ENCODE measurements at places on chromosomes 12 and 14.

DNA sequence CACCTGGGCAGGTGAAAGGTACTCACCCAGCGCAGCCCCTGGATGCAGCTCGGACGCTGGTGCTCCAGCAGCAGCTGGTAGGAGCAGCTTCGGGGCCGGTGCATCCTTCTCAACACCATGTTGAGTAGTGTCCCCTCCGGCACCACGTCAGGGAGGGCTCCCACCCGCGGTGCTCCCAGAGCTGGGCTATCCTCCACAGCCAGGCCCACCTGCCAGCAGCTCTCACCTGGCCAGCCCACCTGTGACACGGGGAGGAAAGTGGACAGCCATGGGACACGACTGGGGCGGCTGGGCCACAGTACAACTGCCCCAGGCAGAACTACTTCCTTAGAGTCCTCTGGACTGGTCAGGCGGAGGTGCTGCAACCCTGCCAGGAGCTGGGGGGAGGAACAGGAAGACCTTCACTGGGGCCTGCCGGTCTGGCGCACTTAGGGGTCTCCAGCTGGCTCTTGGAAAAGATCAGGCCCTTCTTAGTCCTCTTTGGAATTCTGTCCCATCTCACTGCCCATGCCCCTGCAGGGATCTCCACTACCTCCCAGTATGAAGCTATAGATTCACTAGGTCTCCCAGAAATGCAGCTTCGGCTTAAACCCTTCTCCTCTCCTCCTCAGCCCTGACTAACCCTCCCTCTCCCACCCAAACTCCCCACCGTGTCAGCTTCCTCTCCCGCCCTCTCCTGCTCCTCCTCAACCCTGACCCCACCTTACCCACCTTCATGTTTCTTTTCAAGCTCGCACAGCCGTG is 668 bp downstream of the RAPGEF3 start:
- no peak for DNase-seq

DNA sequence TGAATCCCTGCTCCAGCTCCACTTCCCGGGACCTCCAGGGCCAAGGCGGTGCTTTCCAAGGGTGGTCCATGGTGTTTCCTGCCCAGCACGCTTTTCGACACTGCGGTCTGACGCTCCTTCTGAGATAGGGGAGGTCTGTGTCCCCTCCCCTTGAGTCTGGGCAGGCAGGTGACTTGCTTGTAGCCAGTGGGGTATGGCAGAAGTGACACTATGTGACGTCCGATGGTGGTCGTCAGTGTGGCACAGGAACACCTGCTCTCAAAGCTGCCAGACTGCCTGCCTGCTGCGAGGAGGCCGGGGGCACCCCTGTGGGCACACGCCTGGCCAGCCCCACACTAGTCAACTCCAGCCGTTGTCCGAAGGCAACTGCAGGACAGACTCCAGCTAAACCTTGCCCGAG is 16.0 kb upstream of the TRAF3 start:
- no peak for DNase-seq

DNA sequence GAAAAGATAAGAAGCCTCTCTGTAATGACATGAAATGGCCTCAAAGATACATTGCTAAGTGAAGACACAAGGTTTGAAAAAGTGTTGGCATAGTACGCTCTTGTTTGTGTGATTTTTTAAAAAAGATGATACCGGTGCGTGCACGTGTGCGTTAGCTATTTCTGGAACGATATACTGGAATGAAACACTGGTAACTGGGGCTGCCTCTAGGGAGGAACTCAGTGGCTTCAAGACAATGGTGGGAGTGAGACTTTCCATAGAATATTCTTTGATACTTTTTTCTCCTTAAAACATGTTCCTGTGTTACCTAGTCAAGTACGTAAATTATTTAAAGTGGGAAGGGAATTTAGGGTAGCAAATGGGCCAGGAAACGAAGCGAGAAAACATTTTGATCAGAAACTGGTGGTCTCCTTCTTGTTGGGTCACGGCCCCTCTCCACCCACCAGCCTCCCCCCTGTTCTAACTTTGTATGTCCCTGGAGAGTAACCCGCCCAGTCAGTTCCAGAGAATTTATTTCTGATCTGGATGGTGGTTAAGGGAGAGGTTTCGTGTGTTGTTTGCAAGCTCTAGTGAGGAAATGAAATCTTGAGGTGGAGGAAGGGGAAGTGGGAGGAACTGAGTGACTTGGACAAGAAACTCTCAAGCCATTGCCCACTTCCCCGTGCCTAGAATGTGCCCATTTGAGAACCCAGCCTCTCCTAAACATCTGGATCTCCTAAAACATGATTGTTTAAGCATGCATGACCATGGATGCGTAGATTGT is 6.6 kb downstream of the FGF6 start:
- no peak for DNase-seq

- no peak for DNase-seq
These were observed 26.6 kb downstream of the ASCL4 start for GRCh38 chr12:107801150-107801549.

DNA sequence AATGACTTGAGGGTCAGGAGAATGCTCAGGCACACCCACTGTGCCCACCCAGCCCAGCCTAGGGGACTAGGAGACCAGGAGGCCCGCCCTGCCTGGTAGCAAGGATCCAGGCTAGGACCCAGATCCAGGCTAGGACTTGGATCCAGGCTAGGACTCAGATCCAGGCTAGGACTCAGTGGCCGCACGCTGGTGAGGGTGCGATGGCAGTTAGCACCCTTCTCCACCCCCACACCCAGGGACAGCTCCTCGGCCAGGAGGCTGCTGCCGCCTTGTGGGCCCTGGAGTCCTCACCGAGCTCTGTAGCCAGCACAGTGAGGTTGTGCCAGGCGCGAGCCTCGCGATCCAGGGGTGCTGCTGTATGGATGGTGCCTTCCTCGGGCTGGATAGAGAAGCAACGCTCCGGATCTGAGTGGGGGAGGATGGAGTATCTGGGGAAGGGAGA is 5.1 kb downstream of the CDH24 start:
- no peak for DNase-seq

DNA sequence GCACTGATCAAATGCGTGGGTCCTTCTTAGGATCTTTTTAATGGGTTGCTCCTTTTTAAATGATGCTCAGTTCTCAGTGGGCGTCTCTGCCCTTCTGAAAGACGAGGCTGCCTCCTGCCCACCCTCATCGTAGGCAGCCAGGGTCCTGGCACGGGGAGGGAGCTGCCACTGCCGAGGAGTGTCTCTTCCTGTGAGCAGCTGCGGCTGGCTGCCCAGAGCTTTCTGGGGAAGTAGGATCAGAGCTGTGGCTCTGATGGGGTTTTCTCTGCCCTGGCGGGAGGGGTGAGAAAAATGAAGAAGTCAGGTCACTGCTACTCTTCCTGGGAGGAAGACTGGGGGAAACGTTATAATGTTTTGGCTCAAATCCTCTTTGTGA is 31.1 kb upstream of the BEGAIN start:
- no peak for DNase-seq

- DNase-seq, result no peak
These were observed 44.1 kb upstream of the EML1 start for GRCh38 chr14:99749142-99749541.

DNA sequence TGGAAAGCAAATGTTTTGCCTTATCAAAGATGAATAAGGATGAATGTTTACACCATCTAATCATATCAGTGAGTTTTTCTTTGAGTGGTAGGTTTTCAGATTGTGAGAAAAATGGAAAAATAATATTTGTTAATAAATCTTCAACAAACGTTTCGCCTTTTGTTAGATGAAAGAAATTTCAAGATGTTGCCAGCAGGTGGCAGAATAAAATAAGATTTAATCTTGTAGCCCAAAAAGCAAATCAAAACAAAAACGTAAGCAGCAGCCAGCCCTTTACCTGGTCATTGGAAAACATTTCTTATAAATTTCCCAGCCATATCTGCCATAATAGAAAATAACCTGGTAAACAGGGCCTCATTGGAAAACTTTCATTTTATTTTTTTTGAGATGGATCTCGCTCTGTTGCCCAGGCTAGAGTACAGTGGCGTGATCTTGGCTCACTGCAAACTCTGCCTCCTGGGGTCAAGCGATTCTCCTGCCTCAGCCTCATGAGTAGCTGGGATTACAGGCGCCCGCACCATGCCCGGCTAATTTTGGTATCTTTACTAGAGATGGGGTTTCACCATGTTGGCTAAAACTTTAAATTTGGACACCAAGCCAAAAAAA is 15.4 kb upstream of the TMEM120B start:
- no peak for DNase-seq

DNA sequence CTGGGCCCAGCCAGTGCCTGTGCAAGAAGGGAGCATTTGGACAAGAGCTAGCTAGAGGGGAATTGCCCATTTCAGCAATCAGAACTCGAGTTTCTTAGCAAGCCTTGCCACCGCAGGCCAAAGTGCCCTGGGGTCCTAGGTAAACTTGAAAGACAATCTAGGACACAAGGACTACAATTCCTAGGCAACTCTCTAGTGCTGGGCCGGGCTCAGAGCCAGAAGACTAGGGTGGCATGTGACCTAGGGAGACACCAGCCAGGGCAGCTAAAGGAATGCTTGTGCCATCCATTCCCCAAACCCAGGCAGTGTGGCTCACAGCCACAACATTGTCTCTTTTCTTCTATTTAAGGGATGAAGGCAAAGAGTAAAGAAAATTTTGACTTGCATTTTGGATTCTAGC is 205.0 kb downstream of the BMP4 start:
- DNase-seq, result no peak

DNA sequence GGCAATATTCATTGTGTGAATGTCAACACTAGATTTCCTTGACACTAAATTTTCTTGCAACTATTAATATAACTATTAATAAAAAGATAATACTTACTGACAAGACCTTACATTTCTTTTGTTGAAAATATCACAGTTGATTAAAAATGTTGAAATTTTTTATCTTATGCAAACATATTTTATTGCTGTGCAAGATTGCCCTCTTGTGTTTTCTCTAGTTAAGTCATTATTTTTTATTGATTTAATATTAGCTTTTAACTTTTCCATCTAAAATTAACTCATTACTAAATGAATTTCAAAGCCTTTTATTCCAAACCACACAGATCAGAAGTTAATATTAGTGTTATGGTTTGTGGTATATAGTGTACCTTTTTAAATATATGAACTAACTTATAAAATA is 11.7 kb upstream of the NAA30 start:
- DNase-seq, result no peak

DNA sequence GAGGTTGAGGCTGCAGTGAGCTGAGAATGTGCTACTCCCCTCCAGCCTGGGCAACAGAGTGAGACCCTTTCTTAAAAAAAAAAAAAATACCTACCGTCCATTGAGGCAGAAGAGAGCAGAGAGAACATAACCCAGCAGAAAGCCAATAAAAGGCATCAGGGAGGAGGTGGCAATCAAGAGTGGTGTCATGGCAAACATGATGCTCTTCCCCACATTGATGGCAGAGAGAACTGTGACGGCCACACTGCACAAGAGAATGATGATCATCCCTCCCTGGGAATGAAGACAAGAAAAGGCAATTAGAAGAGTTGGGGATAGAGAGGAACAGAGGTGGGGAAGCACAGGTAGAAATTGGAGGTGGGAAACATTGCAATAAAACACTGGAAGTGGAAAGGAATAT is 12.1 kb downstream of the SRSF5 start:
- DNase-seq, result no peak

GRCh38 chr12:83920821-83921547 is 991.6 kb downstream of the SLC6A15 start:
- no peak for DNase-seq

DNA sequence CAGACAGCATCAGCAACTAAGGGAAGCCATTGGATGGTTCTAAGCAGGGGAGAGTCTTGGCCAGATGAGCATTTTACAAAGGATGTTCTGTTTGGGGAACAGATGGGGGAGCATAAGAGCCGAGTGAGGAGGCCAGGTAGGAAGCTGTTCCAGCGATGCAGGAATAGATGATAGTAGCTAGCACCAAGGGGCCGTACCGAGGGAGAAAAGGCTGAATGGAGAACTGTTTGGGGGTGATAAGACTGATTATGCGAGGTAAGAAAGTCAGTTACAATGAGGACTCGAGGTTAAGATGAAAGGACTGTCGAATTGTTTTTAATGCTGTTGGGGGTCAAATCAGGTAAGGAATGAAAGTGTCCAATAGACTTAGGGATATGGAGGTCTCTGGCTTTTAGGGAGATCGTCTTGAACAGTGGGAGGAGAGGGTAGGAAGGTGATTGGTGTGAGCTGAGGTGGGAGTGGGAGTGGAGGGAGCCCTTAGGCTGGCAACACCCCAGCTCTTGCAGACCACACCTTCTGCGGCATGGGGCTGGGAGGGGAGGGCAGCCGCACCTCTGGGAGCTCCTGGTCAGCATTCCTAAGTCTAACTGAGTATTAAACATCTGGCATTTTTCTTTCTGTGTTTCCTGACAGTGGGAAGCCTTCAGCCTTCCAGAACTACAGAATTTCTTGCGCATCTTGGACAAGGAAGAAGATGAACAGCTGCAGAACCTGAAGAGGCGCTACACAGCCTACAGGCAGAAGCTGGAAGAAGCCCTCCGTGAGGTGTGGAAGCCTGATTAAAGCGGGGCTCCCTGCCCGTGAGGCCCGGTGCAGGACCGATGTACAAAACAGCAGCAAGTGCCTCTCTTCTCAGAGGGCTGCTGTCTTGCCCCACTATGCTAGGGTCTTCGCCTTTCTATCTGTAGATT is 64.8 kb downstream of the GNS start:
- no peak for DNase-seq

DNA sequence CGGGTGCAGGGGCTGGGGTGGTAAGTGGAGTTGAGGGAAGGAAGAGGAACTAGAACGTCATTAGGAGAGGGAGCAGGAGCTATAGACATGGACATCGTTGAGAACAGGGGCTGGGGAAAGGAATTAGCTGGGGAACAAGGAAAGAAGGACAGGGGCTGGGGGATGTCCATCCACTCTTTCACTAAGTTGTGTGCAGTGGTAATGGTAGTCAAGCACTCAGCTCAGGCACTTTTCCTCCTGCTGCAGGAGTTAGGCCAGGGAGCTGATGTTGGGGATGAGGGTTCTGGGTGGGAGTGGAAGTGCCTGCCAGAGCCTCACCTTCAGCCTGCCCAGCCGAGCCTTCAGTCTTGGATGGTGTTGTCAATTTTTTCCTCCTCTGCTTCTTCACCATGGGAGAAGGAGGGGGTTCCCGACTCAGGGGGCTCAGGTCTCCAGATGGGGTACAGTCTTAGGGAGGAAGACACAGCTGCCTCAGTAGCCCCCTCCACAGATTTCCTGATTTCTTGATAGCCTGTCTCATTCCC is 9.2 kb downstream of the AGAP2 start:
- DNase-seq, result no peak

DNA sequence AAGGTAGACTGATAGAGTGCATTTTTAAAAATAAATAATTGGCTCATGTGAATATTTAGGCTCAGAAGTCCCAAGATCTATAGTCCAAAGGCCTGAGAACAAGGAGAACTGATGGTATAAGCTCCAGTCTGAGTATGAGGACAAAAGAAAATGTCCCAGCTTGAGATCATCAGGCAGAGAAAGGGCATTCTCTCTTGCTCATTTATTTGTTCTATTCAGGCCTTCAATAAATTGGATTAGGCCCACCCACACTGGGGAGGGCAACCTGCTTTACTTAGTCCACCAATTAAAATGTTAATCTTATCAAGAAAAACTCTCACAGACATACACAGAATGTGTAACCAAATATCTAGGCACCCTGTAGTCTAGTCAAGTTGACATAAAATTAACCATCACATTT is 644.4 kb upstream of the MDGA2 start:
- no peak for DNase-seq

GRCh38 chr14:91835197-91835919 is 32.0 kb downstream of the TC2N start:
- no peak for DNase-seq
